Sigmoid colon (tissue), 7 donors: ENCODE measurements at places on chromosomes 6 and 20.
A peak's percentile ranks its signal among the peaks of the same experiment; 100 is the strongest.

GRCh38 chr6:161549977-161550655, 276.3 kb upstream of the AGPAT4 start:
- no peak for DNase-seq

GRCh38 chr20:16612706-16613105, 39.5 kb upstream of the KIF16B start:
- no peak for DNase-seq

GRCh38 chr6:117034547-117034946, 157.5 kb downstream of the RFX6 start:
- DNase-seq: no peak

DNA sequence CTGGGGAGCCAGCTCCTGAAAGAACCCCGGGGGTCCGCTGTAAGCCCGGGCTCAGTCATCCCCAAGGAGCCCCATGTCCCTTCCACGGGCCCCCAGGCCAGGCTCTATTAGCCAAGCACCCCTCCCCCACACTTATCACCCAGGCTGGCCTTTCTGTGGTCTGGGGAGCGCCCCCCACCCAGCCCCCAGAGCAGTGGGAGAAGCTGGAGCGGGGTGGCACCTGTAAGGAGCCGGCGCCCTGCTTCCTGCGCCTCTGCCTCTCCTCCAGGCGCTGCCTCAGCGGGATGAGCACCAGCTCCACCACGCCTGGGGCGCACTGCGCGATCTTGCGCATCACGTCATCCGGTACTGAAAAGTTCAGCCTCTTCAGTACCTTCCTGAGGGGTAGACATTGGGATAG, 2.3 kb downstream of the SPEF1 start:
- DNase-seq: no peak

DNA sequence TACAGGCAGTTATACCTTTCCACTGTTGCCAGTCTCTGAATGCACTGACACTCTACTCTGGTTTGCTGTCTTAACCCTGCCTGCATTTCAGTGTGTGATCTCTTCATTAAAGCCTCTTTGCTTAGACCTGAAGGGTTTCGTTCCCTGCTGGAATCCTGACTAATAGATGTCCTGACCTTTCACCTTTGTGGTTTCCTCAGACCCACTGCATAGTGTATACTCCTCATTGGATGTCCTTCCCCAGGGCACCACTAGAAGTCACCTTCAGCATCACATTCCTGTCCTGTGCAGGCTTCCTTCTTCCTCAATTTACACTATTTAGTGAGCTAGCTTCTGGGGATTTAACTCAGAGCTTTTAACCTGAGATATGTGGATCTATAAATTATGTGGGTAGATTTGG, 120.6 kb downstream of the RCAN2 start:
- DNase-seq: no peak

GRCh38 chr6:53615633-53616449, 49.7 kb downstream of the KLHL31 start:
- no peak for DNase-seq

GRCh38 chr6:129709769-129710449, at the start of gene ARHGAP18:
TSS of gene ARHGAP18 (minus strand) at chr6:129710177. CDS start at chr6:129710136, 41 bp downstream.
- peak; percentile 94 for DNase-seq

GRCh38 chr6:166393535-166393823, 10.7 kb upstream of the MPC1 start:
- DNase-seq: no peak

DNA sequence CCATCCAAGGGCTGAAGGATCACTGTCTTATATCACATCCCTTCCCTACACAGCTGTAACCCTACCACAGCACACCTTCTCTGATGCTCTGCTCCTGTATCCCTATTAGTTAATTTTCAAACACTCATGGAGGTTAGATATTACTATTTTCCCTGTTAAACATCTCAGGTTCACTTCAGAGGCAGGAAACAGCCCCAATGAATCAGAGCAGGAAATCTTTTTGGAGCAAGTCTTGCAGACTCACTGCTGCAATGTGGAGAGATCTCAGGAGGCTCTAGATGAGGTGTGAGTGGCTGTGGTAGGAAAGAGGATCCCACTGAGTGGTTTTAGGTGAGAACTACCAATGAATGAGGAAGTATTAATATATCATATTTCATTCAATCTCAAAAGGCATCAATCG, 19.7 kb upstream of the HTR1B start:
- no peak for DNase-seq

DNA sequence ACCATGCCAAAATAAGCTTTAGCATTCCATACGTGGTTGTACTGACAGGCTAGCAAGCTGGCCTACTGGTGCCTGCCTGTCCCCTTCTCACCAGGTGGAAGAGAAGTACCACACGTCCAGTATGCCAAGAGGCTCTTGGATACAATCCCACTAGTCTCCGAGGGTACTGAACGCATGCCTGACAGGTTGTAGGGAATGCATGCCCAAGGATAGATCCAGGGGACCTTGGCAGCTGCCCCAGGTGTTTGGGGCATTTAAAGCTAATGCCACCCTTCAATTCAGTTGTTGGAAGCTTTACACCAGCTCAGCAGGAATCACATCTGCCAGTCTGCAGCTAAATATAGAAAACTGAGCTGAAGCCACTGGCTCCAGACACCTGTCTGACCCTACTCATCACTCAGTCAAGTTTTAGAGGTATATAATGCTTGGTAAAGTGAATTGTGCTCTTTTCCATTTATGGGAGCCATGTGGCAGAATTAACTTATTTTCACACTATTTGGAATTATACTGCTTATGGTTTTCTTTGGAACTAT, 4.9 kb downstream of the TUBB2B start:
- no peak for DNase-seq

GRCh38 chr6:47016909-47017308, 25.2 kb downstream of the ADGRF1 start:
- no peak for DNase-seq

DNA sequence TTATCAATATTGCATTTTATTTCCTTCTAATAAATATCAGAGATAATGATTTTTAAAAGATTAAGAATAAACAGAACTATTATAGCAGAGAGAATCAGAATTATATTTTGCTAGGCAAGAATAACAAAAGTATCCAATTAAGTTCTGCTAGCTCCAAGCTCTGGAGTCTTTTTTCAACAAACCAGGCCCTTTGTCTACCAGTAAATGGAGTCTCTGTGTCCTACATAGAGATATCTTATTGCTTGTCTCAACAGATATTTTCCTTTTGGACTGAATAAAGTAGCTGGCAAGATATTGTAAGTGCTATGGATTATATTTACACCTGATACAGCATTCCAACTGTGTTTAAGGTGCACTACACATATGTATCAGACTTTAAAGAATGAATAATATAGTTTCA, 107.1 kb downstream of the DST start:
- no peak for DNase-seq

DNA sequence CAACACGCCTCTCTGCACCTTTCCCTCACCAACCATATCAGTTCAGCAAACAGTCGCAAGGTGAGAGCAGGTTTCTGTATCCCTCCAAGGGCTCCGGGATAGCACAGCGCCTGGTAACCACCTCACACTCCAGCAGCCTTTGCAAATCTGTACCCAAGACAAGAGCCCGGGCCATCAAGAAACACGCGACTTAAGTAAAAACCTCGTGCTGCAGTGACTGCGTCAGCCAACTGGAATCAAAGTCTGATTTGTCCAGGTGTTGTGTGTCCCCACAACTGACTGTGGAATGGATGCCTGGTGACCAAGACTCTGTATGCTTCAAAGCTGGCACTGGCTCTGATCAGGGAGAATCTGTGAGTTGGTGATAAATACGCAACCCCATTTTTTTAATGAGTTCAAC, 74.1 kb downstream of the NINL start:
- no peak for DNase-seq

DNA sequence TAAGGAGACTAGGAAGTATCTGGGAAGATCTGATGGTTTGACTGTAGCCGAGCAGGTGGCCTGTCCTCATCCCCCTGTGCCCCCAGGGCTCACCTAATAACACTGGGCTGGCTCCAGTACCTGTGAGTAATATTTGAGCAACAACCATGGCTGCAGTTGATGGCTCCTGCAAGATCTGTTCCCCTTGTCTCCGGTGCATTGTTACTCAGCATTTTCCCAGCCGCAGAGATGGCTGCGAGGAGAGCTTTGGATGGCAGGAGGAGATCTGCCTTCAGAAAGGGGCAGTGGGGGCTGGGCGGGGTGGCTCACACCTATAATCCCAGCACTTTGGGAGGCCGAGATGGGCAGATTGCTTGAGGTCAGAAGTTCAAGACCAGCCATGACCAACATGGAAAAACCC, 39.3 kb downstream of the PTK7 start:
- no peak for DNase-seq
